ENCODE measurements at places on chromosomes 5 and 9. TPM values are rescaled to one million over a fixed set of nuclear protein-coding genes. Genes with fewer than 3 reads are reported as not detected.

- no peak for DNase-seq
Observed at GRCh38 chr5:43041110-43041668, 1.1 kb upstream of the ANXA2R start.

DNA sequence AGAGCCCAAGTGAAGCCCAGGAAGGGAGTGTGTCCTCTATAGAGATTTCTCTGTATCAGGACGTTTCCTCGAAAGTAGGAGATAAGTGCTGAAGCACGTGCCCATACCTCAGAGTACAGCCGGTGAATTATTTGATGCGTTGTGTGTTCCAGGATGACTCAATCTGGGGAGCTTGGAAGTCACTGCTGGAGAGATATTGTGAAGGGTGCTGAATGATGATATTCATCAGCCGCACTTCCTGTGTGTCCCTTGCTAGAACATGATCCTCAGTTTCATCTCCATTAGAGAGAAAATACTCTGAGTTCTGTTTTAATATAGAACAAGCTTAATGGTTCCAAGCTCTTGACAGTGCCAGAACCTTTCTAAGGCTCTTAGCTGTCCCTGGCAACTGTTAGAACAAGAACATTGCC is 402.3 kb upstream of the ADAMTSL1 start:
- no peak for DNase-seq

- DNase-seq = no peak
Observed at GRCh38 chr9:91773156-91773555, 176.9 kb downstream of the ROR2 start.

GRCh38 chr5:72369711-72370110 is 49.5 kb downstream of the PTCD2 start:
- DNase-seq = no peak

DNA sequence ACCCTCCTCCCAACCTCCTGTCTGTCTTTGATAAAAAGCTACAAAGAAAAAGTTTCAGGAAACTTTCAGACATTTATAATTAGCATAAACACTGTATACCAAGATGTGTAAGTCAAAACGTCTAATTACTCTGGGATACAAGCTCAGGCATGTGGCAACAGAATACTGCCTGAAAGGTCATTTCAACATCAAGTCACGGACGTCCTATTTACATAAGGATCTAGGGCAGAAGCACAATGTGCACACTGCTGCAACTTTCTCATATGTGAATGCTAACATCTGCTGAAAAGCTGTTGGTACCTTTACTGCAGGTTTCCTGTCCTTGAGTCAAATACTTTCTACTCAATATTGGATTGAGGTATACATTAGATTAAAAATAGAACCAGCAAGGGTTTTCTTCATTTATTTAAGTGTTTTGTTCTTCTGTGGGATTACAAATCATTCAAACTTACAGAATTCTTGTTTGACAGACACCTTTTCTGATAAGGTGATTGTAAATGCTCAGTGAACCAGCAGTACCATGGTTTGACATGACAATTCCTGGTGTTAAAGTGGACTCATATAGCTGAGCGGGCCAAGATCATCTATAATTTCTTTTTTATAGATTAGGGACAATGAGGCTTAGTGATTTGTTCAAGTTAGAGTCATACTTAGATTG is 36.8 kb downstream of the ELL2 start:
- no peak for DNase-seq

- DNase-seq = no peak
Observed at GRCh38 chr5:6660688-6661087, 27.4 kb downstream of the SRD5A1 start.

- no peak for DNase-seq
Observed at GRCh38 chr5:142248853-142249462, 75.9 kb downstream of the SPRY4 start.

DNA sequence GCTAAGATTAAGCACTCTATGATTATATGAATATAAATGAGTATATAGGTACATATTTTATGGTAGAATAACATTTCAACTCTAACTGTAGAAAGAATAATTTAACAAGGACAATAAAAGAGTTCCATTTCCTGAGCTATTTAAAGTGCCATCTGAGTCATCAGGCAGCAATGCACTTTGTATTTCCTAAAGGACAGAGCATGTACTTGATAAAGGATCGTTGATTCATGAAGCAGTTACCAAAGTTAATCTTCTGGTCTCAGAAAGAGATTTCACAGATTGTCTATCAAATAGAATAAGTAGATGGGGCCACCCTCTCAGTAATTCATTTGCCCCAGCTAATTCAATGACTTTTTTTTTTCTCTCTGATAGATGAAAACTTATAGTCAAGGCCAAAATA is 747.8 kb downstream of the CDH18 start:
- no peak for DNase-seq

- no peak for DNase-seq
Observed at GRCh38 chr5:53323511-53323910, 156.9 kb upstream of the FST start.

Gene ORM2
- total RNA-seq = not detected

Gene CORO2A
- total RNA-seq = 0.42 TPM

Measured in esophagus muscularis mucosa (tissue), 4 donors.